Activated CD4-positive, alpha-beta T cell treated with anti-CD3 and anti-CD28 coated beads, Interleukin-2, amount 10 ng/mL, durations not matched to agents 7 days and 5 days (primary cell): ENCODE measurements at places on chromosomes 7 and 10.

DNA sequence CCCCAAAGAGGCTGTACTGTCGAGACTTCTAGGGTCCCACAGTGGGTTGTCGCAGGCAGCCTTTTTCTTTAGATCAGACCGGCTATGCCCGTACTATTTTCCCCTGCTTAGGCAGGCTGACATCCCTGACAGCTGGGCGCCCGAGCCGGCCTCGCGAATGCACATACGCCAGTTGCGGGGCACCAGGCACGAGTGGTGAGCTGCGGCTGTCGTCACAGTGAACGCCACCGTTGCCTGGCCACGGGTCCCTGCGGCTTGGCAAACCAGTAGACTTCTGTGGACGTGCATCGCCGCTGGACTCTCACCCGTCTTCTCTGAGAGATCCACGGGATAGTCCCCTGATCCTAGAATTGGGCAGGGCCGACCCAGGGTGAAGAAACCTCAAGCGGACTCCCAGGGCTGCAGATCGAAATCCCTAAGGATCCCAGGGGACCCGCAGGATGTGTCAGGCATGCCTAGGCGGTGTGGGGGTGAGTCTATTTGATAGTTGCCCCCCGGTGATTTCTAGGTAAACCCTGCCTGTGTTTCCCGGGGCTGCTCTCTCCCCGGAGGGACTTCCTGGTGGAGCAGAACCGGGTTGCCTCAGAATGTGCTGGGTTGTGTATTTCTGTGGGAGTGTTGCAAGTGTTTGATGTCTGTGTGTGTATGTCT, 33.0 kb upstream of the ZNF273 start:
- DNase-seq, result no peak

DNA sequence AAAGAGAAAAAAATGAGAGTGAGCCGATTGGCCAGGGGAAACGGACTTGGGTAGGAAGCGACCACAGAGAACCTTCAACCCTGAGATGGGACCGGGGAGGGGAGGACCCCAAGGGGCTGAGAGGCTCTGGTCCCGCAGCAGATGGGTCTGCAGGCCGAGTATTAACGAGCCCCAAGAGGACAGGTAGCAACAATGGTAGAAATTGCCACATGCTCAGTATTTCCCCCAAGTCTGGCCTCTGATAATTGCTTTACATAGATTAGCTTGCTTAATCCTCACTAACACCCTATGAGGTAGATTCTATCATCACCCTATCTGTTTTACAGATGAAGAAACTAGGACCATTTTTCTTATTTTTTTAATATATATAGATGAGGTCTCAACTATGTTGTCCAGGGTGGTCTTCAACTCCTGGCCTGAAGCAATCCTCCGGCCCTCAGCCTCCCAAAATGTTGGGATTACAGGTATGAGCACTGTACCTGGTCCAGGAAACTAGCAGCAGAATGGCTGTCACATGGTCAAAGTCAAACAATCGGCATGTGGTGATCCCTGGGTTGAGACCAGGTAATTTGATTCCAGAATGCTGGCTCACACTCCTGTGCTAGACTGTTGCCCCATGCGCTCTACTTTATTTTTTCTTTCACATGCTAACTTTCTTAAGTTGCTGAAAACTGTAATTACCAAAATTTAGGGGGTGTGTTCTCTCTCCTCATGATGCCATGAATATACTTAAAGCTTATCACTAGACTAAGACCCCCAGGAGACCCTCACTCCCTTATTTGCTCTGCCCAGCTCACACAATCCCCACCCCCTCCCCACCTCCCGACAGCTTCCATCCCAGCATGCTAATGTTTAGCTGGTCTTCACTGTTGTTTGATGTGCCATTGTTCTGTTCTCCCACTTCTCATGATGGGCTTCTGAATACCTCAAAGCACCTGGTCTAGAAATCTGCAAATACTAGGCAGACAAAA, 67.9 kb upstream of the AFAP1L2 start:
- DNase-seq, result no peak

DNA sequence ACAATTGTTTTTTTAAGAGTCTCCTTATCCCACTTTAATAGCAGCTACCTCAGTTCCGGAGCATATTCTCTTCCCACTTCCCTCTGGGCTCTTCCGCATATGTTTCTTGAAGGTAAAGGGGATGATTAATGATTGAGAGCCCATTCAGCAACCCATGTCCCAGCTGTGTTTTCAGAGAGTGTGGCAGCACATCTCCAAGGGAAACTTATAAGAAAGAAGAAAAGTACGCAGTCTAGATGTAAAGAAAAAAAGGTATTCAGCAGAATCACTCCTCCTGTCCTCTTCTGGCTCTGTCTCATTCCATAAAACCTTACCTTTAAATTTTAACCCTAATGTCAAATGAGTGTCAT, 9.7 kb upstream of the ANKRD7 start:
- DNase-seq, result no peak

DNA sequence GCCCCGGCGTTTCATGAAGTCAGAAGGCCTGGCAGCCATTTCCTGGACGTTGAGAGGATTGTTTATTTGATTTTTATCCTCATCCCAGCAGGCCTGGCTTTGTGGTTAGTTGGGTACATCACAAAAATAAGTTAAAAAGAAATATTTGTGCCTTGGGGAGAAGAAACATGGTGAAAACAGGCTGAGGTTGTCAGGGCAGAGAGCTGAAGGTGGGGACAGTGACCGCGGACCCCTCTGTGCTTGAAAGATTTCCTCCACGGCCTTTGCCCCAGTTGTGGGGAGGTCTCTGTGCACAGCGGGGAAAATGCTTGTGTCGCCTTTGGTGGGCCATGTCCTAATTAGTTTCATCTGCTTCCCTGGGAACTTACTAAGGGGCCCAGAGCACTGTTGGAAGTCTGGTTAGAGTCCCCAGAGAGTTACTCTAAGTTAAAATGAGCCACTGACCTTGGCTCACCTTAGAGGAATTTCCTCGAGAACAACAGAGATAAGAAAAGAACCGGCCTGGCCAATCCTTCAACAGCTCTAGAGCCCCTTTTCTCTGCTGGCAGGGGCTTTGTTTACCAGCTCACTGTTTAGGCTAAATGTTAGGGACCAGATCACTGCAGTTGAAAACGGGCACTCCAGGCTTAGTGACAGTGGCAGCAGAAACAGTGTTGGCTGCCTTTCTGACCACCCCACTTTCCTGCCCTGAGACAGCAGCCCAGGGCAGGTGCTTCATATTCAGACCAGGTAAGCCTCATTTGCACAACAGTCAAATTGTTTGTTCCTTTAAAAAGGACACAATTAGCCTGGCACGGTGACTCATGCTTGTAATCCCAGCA, 37.9 kb downstream of the CRCP start:
- DNase-seq, result no peak

GRCh38 chr7:29921404-29922010, 68.1 kb downstream of the SCRN1 start:
- peak; percentile 50 for DNase-seq
